GM23248 (cell line): ENCODE measurements at places on chromosomes 3 and 15. TPM values are rescaled to one million over a fixed set of nuclear protein-coding genes. Genes with fewer than 3 reads are reported as not detected.

The EXD1 gene
- not detected in 2 replicates for total RNA-seq

GRCh38 chr15:30859091-30859874, 44.4 kb upstream of the FAN1 start:
- peak; percentile 61 for DNase-seq

The SPINT1 gene
- 7.8 TPM in 1 of 2 replicates, not detected in the other for total RNA-seq

- no peak for DNase-seq
These were observed 59.9 kb upstream of the KLF13 start for GRCh38 chr15:31266712-31267111.

DNA sequence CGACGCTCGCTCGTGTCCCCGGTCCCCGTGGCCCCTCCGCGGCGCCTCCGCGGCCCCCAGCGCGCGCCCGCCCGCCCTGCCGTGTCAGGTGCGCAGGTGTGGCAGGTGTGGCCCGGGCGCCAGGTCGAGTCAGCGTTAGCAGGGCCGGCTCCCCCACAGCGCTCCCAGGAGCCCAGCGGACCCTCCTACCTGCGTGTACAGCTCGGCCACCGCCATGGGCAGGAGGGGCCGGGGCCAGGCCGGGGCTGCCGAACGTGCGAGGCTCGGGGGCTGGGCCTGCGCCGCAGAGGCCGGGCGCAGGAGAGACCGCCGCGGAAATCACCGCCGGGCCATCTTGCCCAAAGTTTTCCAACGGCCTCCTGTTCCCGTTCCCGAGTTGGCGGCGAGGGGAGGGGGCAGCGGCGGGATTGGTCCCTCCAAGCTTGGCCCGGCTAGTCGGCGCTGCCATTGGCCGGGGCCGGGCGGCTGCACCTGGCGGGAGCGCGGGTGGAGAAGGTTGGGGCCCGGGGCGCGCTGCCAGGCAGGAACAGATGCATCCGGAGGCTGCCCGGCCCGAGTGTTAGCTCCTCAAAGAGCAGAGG, at the start of gene MYO5C:
Gene MYO5C, minus strand, starts transcription at position 384 of the 581 bp plus-strand sequence. Its CDS starts 168 bp downstream, at position 216.
- DNase-seq = peak; percentile 16

The COL6A6 gene
- not detected in 2 replicates for total RNA-seq

GRCh38 chr3:11570789-11571495, 72.8 kb downstream of the VGLL4 start:
- DNase-seq = peak; percentile 79

DNA sequence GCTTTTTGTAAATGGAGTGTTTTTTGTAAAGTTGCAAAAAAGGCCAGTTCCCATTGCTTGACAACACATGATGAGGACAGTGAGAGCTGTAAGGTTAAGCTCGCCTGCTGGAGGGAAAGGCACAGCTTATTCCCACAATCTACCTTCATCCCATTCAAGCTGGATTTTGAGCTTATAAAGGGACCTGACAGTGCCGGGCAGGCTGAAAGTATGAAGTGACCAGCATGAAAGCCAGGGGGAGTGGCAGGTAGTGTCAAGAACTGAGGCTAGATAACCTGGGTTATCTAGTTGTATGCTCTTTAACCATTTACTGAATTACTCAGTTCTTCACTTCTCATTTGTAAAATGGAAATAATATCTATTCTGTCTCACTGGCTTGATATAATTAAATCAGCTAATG, 52.3 kb upstream of the KPNA4 start:
- DNase-seq = no peak

DNA sequence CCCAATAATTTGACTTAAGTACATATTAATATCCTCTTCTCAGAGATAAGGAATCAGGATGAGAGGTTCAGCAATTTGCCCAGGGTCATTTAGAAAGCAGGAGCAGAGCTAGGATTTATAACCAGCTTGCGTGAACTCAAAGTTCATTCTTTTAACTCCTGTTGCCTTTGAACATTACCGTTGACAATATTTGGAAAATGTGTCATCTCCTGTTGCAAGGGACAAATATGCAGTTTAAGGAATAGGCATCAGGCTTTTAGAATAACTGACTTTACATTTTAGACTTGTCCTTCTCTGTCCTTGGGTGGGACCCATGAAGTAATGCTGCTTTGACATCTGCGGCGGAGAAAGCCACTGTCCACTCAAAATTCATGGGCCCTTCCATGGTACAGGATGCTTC, 252.2 kb upstream of the RGMA start:
- DNase-seq = no peak

The IQCF5 gene
- total RNA-seq = not detected in 2 replicates

The EBLN2 gene
- 1.6 and 3.0 TPM in 2 replicates for total RNA-seq

DNA sequence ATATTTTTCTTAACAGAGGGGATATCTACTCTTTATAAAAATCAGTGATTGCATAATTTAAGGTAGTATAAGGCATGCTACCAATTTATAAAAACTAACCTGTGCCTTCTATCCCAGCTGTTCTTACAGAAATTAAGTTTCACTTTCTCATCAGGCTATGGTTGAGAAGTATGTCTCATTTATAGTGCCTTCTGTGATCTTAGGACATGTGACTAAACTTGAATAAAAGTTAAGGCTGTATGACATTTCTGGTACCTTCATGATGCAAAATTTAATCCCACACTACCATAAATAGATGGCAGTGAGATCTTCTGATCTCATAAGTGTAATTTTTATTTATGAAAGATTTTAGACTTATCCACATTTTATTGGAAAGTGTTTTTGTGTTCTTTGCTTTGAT, 12.6 kb downstream of the TIPARP start:
- peak; percentile 44 for DNase-seq

- no peak for DNase-seq
These were observed 151.7 kb downstream of the MCTP2 start for GRCh38 chr15:94383041-94383440.

GRCh38 chr15:100005715-100006114, 272.5 kb upstream of the LYSMD4 start:
- DNase-seq = no peak

- DNase-seq = no peak
These were observed 1.8 kb upstream of the CEP97 start for GRCh38 chr3:101722394-101723173.

DNA sequence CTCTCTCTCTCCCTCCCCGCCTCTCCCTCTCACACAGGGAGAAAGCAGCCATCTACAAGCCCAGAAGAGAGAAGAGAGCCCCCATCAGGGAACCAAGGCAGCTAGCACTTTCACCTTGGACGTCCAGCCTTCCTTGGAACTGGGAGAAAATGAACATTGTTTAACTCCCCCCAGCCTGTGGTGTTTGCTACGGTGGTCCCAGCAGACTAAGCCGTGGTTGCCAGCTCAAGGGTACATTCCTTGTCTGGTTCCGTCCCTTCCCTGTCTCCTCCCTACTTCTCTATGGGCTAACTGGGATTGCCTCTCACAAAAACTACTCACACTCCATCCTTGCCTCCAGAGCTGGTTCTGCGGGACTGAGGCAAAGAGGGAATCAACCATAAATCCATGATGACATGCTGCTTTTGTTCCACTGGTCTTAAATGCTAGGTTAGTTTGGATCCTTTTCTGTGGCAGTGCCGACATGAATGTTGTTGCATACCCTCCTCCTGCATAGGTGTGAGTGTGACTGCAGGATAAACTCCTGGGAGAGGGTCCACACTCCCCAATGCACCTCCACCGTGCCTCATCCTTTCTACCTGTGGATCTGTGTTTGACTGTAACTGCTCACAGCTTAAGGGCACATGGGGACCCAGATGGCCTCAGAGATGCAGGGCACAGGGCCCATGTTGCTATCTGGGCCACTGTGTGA, 12.0 kb downstream of the C3orf22 start:
- DNase-seq = no peak

- DNase-seq = no peak
These were observed 70.4 kb downstream of the ADAMTS7 start for GRCh38 chr15:78740904-78741274.

- no peak for DNase-seq
These were observed 376.4 kb downstream of the CTNNB1 start for GRCh38 chr3:41575724-41576123.

GRCh38 chr3:83039422-83039821, 1278.0 kb upstream of the GBE1 start:
- DNase-seq = no peak

GRCh38 chr3:150995510-150995909, 23.0 kb upstream of the CLRN1 start:
- DNase-seq = no peak

DNA sequence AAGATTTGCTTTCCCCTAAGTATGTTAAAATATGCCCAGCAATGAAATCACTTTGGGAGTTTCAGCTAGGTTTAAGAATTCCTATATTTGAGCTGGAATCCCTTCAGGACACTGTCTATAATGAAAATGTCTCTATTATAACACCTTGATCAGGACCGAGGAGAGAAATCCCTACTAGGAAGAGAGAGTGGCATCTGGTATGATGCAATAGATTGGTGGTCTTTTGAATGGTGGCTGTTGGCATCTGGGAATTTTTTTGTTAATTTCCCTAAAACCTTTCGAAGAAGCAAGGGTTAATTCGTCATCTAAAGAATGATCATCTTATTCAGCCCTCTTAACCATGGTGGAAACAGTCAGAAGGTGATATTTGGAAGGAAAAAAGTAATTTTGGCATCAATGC, 43.0 kb downstream of the TIGIT start:
- DNase-seq = no peak

The GOLGA6L7 gene
- not detected in 2 replicates for total RNA-seq

The GPR156 gene
- total RNA-seq = not detected in 2 replicates

The AMT gene
- total RNA-seq = 1.6 and 5.8 TPM in 2 replicates

The GFM1 gene
- total RNA-seq = 32.0 and 38.5 TPM in 2 replicates

DNA sequence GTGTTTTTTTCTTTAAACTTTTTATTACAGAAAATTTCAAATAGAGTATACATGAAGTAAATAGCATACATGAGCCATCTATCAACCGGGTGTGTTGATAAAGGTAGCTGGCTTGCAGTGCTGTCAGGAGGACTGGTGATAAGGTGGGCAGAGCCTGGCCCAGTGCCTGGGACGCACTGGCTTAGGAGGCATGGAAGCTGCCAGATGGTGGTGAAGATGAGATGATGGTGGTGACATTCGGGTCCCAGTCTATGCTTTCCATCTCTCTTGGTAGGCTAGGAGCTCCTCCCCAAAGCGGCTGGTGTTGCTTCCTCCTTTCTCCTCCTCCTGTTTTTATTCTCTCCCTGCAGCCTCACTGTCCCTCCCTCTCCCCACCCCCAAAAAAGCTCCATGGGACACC, 101.7 kb downstream of the ADCY5 start:
- no peak for DNase-seq
